ENCODE measurements at places on chromosomes 5 and 9. TPM values are rescaled to one million over a fixed set of nuclear protein-coding genes. Genes with fewer than 3 reads are reported as not detected.

DNA sequence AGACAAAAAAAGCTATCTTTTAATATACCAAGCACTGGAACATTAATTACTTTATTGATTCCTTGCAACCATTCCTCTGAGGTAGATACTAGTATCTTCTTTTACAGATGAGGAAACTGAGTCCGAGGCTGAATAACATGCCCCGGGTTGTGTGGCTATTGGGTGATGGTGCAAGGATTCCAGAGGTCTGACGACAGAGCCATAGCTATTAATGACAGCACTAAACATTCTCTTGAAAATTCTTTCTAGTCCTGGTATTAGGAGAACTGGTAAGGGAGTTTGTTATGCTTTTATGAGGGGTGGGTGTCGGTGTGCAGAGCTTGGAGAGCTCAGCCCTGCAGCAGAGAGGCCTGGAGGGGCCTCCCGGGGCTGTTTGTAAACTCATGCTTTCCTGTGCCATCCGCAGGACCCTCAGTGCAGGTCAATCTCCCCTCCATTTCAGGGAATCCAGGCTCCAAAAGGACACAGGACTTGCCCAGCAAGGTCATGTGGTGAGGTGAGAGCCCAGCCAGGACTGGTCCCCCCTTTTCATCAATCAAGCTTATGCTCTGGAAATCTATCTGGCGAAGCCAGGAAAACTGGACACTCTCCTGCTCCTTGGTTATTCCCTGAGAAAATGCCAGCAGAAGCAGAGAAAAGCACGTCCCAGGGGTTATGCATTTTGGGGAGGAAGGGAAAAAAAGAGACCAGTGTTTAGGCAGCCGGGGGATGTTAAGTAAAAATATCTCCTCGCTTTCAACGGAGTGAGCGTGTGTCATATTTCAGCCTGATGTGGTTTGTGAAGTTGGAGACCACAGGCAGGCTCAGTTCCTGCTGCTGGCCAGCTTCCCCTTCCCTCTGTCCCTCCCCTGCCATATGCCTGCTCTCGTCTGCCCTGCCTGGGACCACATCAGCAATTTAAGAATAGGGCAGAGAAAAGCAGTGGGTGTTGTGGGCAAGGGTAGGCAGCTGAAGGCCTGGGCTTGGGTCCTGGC lies 3.7 kb downstream of the GSN start:
- DNase-seq, result peak; percentile 81

Gene LAMC3
- 8.1 TPM for total RNA-seq

Gene SPINK6
- total RNA-seq, result not detected

Gene ROR2
- total RNA-seq, result 12.0 TPM

Gene KLHL3
- 6.2 TPM for total RNA-seq

GRCh38 chr9:86471171-86471815 lies 117.1 kb upstream of the TUT7 start:
- DNase-seq, result no peak

DNA sequence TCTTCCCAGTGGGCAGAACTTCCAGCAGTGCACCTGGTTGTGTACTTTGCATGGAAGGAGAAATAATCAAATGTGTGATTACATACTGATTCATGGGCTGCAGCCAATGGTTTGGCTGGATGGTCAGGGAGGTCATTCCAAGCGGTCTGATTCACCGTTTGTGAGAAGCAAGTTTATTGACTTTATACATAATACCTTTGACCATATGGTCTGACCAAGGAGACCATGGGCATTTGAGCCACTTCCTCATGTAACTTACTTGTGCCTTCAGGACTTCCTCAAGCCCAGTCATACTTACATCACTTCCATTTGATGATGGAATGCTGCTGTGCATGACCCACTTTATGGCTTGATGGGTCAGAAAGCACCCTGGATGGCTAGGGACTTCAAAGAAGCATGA lies 41.1 kb downstream of the DAP start:
- DNase-seq, result no peak

Gene C5orf52
- not detected for total RNA-seq

All from skin of body (tissue), 3 donors.